ENCODE measurements at places on chromosomes 12 and 14.

- DNase-seq = no peak
Measured at GRCh38 chr14:105432657-105433056, 13.0 kb downstream of the MTA1 start.

DNA sequence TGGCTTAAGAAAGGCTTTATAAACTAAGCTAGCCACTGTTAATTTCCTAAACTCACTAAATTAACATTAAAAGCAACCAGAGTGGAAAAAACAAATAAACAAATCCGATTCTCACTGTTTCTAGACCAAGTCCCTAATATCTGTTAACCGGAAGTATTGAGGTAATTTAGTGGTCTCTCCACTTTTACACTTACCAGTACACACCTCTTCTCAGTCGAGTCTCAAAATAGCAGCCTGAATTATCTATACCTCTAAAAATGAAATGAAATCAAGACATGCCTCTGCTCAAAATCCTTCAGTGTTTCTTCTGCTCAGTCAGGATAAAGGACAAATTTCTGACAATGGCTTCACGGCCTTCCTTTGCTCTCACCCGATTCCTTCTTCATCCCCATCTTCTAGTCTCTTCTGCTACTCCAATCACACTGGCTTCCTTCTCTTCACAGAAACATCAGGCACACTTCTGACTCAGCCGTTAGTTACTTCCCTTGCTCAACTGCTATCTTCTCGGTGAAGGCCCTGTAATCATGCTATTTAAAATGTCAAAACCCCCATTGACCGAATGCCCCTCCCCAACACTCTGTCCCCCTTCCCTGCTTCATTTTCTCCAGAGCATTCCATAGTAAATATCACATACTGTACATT, 161.3 kb downstream of the KITLG start:
- DNase-seq = no peak

GRCh38 chr14:34359420-34360117, 102.5 kb downstream of the SPTSSA start:
- DNase-seq = no peak

GRCh38 chr12:12883369-12884001, 7.9 kb upstream of the GPRC5A start:
- DNase-seq = no peak

DNA sequence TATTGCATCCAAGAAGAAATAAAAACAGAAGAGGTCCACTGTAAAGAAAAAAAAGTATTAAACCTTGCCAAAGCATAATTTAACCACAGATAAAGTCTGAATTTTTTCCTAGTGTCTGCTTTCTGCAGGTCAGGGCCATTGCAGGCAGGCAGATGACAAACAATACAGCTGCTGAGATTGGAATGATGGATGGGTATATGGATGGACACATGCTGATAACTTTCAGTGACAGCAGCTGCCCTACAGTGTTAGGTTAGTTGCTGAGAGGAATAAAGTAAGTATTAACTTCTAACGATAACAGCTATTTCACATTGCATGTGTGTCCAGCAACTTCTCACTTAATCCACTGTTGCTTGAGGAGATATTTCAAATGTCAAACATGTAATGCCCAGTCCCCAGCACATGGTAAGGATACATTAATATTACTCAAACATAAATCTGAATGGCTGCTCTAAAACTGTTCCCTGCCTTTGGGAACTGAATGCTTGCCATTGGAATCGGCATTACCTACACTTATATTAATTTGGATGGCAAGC, 515.3 kb downstream of the RMST start:
- no peak for DNase-seq

DNA sequence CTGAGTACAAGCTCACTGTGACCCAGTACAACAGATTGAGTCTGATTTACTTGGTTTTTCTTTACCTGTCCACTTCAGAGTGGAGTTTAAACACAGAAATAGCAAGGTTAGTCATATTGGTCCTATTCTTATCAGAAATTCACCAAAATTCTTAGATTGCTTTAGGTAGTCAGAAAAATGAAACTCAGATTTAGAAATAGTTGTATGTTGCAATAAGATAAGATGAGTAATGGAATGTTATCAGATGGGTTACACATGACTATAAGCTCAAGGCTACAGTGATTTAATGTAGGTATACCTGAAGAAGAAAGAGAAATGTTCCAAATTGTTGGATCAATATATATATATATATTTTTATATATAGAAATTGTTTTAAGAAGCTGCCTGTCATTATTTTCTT, 524.1 kb downstream of the LRFN5 start:
- no peak for DNase-seq

All from stimulated activated CD8-positive, alpha-beta memory T cell treated with anti-CD3 and anti-CD28 coated beads, Interleukin-7, amount 100 ng/mL, for 1 hour (primary cell).